Right kidney (tissue), 9 donors: ENCODE measurements at places on chromosomes 2 and 18.

DNA sequence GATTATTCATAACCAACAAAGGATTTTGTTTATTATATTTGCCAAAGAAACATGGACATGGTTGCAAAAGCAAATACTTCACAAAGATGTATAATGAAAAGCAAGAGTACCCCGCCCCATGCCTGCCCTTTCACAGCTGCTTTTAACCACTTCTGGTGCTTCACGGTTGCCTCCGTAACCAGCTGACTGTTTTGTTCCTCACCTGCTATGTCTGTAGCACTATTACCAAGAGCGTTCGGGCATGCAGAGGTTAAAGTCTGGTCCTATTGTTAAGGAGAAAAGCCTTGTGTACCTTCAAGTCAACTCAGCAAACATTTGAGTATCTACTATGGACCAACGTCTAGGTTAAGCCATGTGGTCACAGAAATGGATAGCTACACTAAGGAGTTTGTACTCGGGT, 115.2 kb upstream of the FOSL2 start:
- DNase-seq = no peak

- no peak for DNase-seq
Observed at GRCh38 chr2:115946891-115947290, 1504.5 kb downstream of the DPP10 start.

- no peak for DNase-seq
Observed at GRCh38 chr2:3823748-3824147, 120.4 kb downstream of the DCDC2C start.

- DNase-seq = no peak
Observed at GRCh38 chr2:112272669-112273068, 2.7 kb upstream of the ZC3H6 start.

- no peak for DNase-seq
Observed at GRCh38 chr2:72827966-72828646, 2.3 kb upstream of the EXOC6B start.

- DNase-seq = no peak
Observed at GRCh38 chr2:69157441-69157840, 144.5 kb downstream of the ANTXR1 start.

DNA sequence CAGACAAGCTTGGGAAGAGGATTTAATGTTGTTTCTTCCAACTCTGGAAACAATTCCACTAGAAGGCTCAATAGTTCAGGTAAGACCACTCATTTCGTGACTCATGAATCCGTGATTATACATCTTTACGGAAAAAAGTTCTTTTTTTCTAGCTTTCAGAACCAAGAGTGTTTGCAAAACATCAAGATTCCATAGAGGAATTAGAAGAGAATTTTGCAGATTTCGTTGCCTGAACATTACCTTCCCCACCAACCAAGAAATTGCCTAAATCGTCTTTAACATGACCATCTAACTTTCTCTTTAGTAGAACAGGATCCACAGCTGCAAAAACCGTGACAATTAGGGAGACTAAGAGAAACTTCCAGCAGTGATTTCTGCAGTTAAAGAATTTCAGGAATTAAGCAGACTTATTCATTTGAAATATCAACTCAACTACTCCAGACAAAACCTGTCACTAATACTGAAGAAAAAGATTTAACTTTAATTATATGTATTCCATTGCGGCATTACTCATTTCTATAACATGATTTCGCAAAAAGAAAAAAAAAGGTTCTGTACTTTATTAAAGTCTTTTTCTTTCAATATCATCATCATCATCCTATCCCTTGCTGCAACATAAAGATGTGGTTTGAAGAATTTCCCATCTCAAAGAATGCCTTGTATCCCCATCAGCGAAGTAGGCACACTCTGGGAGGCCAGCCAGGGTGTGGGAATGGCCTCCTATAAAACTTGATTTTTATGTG, 1.9 kb upstream of the NAB1 start:
- no peak for DNase-seq

DNA sequence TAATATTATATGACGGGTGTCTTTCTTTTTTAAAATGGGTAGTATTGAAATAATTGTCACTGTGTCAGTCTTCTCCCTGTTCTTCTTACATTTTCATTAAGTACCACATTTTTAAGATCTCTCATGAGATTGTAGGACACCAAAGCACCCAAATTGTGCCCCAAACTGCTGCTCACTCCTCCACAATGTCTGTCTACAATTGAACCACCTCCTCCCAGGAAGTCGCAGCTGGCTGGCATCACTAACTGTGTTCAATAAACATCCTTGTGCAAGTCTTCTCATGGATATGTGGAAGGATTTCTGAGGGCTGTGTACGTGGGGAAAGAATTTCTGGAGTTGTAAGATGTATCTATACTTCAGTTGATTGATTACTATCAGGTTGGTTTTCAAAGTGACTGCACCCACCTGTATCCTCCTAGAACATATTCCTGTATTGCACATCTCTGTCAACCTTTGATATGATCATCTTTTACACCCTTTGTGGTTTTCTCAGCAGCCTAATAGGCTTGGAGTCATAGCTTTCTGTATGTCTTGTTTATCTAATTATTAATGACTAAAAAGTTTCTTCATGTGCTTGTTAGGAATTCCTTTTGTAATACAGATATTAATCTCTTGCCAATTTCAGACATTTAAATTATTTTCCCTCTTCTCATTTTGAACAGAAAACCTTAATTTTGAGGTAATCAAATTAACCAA, 774.9 kb downstream of the RNF144A start:
- DNase-seq = no peak

DNA sequence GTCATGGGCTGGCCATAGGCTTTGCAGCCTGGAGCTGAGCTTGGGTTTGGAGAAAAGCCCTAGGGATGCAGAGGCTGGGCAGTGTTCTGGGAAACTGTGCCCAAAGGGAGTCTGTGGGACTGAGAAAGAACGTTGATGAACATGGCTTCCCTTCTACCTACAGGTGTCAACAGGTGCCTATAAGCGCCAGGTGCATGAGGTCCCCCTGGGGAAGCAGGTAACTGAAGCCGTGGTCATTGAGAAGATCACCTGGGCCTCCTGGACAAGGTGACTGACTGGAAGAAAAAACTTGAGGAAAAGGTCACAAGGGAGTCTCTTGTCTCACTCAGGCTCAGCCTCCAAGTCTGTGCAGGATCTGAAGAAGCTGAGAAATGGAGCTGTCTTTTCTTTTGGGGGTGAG, 83.4 kb downstream of the RTN4 start:
- DNase-seq = no peak

DNA sequence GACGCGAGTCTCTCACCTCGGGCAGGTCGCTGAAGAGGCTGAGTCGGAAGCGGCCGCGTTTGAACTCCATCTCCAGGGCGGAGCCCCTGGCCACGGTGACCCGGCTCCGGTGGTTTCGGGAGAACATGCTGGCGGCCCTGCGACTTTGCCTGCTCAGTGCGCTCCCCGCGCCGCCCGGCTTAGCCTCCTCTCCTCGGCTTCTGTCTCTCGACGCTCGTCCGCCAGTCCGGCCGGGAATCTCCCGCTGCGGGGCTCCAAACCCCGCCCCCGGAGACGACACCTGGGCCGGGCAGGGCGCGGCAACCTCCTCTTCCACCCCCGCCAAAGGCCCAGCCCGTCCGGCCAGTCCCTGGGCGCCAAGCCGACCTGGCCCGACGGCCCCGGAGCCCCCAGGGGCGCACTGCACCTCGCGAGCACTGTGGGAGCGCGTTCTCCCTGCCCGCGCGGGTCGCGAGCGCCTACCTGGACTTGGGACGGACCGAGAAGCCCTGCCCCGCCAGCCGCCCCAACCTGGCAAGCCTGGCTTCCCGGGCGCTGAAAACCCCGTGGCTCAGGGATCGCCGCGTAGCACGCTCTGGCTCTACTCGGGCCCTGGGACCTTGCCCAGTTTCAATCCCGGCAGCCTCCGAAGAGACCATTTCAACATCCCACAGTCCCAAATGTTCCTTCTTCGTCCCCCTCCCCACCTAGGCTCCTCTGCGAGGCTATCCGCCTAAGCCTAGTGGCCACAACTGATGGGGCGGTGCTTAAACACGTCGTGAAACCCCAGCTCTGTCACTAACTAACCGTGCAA, at the start of gene RTKN:
Gene RTKN (minus strand): TSS at position 248 of the 793 bp plus-strand sequence. CDS start 121 bp downstream, at position 127.
- peak; percentile 85 for DNase-seq
